ENCODE measurements at places on chromosomes 2 and 18. TPM values are rescaled to one million over a fixed set of nuclear protein-coding genes. Genes with fewer than 3 reads are reported as not detected.

- H3K4me3 ChIP-seq: no peak overlapping the region
- no peaks in the 10 kb centered on the region for H3K27me3 ChIP-seq
- H3K4me1 ChIP-seq: no peaks in the 10 kb centered on the region
- no peak for DNase-seq
Observed at GRCh38 chr2:40433736-40434135, 18.2 kb downstream of the SLC8A1 start.

- H3K27me3 ChIP-seq: no peaks in the 10 kb centered on the region
- DNase-seq: peak; percentile 12
Observed at GRCh38 chr2:824954-825353, 125.7 kb upstream of the SNTG2 start.

Gene ANKRD30BL
- total RNA-seq: not detected

GRCh38 chr18:47997338-47997780 is 66.9 kb upstream of the SMAD2 start:
- H3K4me1 ChIP-seq: no peaks in the 10 kb centered on the region
- DNase-seq: peak; percentile 50
- no peaks in the 10 kb centered on the region for H3K36me3 ChIP-seq
- no peak overlapping the region for H3K4me3 ChIP-seq
- H3K27me3 ChIP-seq: peaks cover 10% of the 10 kb centered on the region
- no peak overlapping the region for H3K27ac ChIP-seq

DNA sequence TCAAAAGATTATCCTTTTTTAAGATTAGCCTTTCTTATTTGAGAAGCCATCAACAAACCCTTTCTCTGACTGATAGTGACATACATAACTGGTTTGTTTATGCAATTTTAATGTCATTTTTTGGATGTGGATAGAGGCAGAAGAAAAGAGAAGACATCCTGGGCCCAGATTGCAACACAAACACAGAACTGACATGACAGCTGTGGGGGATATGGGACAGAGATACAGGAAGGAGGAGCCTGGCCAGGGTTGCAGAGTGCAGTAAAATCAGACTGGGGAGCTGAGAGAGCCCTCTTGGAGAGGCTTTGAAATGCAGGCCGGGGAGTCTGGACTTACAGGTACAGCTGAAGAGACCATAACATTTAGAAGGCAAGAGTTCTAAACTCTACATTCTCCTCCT is 65.1 kb downstream of the SIGLEC15 start:
- peaks cover 13% of the 10 kb centered on the region for H3K36me3 ChIP-seq
- H3K27me3 ChIP-seq: no peaks in the 10 kb centered on the region
- no peak for DNase-seq
- H3K27ac ChIP-seq: no peak overlapping the region
- H3K4me1 ChIP-seq: peaks cover 3% of the 10 kb centered on the region

GRCh38 chr2:210428393-210429179 is 48.0 kb downstream of the LANCL1 start:
- no peak overlapping the region for H3K27ac ChIP-seq
- peaks cover 5% of the 10 kb centered on the region for H3K4me1 ChIP-seq
- no peak overlapping the region for H3K4me3 ChIP-seq
- DNase-seq: no peak
- H3K27me3 ChIP-seq: no peaks in the 10 kb centered on the region

Gene RGPD3
- total RNA-seq: not detected

Gene MFF
- 70.6 TPM for total RNA-seq
